Thoracic aorta (tissue), 2 donors: ENCODE measurements at places on chromosomes 12 and 14. TPM values are rescaled to one million over a fixed set of nuclear protein-coding genes. Genes with fewer than 3 reads are reported as not detected.

DNA sequence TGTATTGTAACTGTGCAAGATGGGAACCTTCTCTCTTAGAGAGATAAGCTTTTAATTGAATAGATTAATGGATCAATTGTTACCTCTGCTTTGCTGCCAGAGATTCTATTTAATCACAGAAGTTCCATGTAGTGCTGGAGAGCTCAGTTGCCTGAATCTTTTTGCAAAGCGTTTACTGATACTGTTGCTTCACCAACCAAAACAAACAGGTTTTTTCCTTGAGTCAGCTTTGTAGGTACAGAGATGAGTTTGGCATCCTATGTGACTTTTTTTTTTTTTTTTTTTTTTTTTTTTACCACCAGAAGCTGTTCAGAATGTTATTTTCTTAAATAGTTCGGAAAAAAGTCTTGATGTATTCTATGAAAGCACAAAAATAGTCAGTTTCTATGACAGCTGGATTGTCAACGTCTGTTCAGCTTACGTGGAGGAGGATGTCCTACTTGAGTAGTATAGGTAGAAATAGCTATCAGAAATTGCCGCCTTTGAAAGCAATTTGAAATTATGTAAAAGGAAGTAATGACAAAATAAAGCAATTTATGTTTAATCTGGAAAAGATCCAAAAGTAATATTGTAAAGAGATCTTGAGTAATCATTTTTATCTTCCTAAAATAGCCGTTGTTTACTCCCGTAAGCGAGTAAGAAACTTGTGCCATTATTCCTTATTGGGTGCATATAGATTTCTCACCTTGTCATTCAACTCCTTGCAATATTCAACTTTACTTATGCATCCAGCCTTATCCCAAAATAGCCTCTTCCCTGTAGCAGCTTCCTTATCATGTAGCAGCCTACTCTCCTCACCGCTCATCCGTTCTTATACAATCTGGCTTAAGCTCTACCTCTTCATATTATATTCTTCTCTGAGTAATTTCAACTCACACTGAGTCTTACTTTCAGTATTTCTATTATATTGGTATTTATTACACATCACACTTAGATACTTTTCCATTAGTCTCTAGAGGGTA, 5.2 kb downstream of the LRRK2 start:
- no peak for DNase-seq

GRCh38 chr14:72485695-72486094, 408.2 kb downstream of the DPF3 start:
- DNase-seq = no peak

DNA sequence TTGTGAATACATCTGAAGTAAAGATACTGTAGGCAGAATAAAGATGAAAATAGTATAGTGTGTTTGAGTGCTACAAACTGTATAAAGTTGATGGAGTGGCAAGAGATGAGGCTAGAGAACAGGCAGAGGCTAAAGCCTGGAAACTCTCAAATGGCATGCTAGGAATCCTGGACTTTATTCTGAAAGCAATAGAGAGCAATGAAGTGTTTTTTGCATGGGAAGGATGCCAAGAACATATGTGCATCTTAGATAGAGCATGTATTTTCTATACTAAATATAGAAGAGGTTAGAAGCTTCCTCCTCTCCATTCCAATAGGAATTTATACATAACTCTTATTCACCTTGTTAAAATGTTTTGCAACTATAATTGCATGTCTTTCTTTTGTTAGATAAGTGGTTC, 86.3 kb upstream of the TMTC2 start:
- no peak for DNase-seq

- no peak for DNase-seq
Observed at GRCh38 chr14:73785336-73785833, 66.2 kb upstream of the PTGR2 start.

DNA sequence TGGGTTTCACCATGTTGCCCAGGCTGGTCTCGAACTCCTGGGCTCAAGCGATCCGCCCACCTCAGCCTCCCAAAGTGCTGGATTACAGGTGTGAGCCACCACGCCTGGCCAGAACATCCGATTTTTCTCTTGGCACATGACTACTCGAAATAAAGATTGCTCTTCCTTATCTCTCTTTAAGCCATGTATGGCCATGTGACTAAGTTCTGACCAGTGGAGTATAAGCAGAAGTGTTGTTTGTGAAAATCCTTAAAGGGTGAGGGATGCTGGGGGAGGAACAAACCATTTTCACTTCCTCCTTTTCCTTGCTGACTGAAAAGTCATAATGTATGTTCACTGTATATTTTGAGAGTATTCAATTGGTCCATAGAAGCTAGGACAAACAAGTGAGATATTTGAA, 50.7 kb upstream of the ATF7IP start:
- no peak for DNase-seq

- DNase-seq = no peak
Observed at GRCh38 chr12:85948340-85948739, 74.2 kb downstream of the NTS start.

GRCh38 chr14:97975216-97975615, 1178.0 kb downstream of the VRK1 start:
- DNase-seq = no peak

GRCh38 chr14:58297412-58297761, 968 bp upstream of the ARID4A start:
- DNase-seq = no peak

- no peak for DNase-seq
Observed at GRCh38 chr12:82517027-82517426, 158.7 kb downstream of the METTL25 start.

DNA sequence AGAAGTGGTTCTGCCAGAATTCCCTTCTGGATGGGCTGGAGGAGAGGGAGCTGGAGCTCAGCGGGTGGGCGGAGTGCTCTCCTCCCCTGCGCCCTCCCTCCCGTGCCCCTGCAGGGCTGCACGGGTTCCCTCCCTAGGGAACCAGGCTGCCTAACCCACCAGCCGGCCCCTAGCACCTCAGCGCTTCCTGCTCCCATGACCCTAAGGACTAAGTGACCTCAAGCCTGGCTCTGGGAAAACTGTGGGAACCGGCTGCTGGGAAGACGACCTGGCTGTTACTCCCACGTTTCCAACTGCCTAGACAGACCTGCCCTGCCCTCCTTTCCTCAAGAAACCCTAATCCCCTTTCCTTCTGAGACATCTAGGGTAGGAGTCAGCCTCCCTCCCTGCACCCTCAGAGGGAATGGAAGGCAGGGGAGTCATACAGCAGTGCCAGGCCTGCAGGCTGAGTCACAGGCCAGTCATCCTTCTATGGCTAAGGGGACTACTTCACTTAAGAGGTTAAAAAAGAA, 31.5 kb downstream of the SLC6A12 start:
- no peak for DNase-seq

DNA sequence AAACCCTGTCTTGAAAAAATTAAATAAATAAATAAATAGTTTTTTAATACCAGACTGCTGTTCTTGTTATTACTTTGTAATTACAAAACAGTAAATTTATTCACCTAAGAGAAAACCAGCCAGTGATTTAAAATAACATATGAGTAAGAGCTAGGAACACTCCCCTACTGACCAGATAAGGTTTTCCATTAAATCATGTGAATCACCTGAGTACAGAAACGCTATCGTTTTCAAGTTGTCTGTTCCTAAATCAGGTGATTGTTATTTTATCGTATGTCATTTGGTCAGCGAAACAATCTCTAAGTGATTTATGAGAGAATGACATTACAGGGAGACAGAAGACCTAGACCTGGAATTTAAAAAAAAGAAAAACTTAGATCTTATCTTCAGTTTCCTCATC, 47.3 kb downstream of the RPS29 start:
- no peak for DNase-seq

Gene TMEM30B
- 51.0 TPM for total RNA-seq

Gene SIX1
- 5.1 TPM for total RNA-seq

Gene SYNE3
- total RNA-seq = 29.5 TPM
